Left cardiac atrium (tissue), 4 donors: ENCODE measurements at places on chromosomes 1 and 21. TPM values are rescaled to one million over a fixed set of nuclear protein-coding genes. Genes with fewer than 3 reads are reported as not detected.

Gene TMEM125
- 0.41 TPM for total RNA-seq

DNA sequence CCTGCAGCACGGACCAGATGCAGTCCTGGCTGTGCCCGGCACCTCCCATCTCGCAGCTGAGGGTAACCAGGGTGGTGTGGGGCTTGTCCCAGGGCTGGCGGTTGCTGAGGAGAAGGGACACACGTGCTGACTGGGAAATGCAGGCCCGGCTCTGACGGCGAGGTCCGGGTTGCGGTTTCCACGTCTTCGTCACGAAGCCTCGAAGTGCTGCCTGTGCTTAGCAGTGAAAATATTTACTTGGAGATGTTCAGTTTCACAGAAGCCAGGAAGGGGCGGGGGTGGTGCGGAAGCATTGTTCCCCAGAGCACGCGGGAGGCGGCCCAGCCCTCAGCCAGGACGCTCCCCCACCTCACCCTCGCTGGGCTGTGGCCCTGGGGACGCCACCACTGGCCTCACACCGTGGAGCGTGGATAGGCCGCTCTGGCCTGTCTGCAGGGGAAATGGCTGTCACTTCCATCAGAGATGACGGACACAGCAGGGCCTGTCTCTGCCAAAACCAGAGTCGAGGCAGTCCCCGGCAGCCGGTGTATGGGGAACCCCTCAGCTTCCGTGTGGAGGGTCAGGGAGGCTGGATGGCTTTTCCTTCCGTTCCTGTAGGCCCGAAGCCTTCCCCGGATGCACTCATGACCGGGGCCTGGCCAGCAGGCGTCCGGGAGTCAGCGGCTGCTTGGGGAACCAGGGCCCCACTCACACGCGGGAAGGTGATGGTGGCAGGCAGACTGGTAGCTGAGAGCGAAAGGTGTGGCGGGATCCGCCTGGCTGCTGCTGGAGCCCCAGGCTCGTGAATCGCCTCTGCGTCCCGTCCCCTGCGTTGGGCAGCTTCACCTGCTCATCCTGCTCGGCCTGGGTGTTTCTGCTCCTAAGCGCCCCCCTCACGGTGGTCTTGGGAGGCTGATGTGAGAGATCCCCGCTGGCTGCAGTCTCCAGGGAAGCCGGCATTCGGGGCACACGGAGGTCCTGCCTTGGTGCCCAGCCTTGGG, 14.7 kb upstream of the POFUT2 start:
- DNase-seq: peak; percentile 92

Gene ZNF683
- total RNA-seq: not detected

- DNase-seq: no peak
Measured at GRCh38 chr1:179760521-179760920, 17.4 kb downstream of the FAM163A start.

Gene CSF3R
- total RNA-seq: 8.3 TPM

DNA sequence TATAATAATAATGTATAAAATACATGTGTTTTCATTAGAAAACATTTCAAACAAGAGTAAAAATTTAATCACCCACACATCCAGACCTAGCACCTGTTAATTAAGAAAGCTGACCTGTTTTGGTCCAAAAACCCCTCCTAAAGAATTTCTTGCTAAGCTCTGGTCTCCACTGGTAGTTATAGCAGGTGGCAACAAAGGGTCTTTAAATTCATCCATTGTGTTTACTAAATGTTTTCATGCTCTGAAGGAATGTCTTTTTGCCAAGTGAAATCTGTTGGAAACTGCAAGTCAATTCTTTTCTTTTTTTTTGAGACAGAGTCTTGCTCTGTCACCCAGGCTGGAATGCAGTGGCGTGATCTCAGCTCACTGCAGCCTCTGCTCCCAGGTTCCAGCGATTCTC, 141.1 kb downstream of the ESRRG start:
- DNase-seq: no peak

- no peak for DNase-seq
Measured at GRCh38 chr1:151934048-151934493, 24.8 kb upstream of the THEM4 start.

GRCh38 chr1:19457607-19458006, 27.7 kb downstream of the CAPZB start:
- no peak for DNase-seq

Gene TSSK3
- total RNA-seq: 0.79 TPM

DNA sequence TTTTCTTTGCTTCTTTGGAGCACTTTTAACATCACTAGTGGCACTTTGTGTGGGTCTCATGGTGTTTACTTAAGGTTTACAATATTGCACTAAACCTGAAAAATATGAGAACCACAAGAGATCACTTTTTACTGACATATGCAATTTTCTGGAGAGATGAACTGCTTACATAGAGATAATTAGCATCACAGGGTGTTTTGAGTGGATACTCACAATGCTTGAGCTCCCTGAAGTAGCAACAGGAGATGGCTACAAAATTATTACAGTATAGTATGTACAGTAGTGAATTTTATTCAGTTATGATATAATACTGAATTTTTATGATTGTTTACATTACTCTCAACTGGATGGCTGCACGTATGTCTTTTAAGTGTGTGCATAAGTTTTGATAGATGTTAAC, 22.6 kb downstream of the RPRD2 start:
- DNase-seq: no peak

Gene FLG2
- not detected for total RNA-seq

Gene LTN1
- 19.5 TPM for total RNA-seq

- peak; percentile 64 for DNase-seq
Measured at GRCh38 chr1:182259229-182259872, 132.2 kb downstream of the GLUL start.

DNA sequence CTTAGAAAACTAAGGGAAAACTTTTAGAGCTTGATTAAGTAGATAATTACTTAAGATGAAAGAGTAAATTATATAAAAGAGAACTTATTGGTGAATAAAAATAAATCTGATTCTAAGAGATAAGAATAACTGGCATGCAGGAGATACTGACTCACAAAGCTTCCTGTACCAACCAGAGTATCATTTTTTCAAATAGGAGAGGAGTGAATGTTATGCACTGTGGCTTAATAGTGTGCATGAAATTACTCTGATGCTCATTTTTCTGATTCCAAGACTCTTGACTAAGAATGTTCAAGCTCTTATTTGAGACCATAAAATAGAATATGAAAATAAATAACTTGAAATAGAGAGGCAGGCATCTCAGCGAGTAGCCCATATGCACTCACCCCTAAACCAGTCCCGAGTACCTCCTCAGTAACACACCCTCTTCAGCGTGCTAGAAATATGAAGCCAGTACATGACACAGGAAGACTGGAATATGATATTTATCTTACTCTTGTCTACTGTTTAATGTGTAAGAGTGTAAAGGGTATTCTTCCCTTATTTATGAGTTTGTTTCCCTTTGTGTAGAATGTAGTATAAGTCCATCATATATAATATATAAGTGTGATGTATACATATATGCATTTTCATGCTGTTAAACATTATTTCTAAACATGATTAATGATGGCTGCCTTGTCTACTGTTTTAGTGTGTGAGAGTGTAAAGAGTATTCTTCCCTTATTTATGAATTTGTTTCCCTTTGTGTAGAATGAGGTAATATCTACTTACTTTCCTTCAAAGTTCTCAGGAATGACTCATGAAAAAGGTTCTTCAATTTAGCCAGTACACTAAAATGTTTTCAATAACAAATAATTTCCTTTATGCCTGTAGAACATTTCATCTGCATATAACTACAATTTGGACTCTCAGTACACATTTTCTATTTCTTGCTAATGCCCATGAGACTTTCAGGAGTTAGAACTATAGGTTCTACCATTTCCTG, 99.2 kb upstream of the PALMD start:
- DNase-seq: no peak

- no peak for DNase-seq
Measured at GRCh38 chr21:15301014-15301413, 236.2 kb upstream of the NRIP1 start.

GRCh38 chr1:101290922-101291561, 54.2 kb downstream of the S1PR1 start:
- no peak for DNase-seq

GRCh38 chr1:5933050-5933449, 59.2 kb downstream of the NPHP4 start:
- no peak for DNase-seq

DNA sequence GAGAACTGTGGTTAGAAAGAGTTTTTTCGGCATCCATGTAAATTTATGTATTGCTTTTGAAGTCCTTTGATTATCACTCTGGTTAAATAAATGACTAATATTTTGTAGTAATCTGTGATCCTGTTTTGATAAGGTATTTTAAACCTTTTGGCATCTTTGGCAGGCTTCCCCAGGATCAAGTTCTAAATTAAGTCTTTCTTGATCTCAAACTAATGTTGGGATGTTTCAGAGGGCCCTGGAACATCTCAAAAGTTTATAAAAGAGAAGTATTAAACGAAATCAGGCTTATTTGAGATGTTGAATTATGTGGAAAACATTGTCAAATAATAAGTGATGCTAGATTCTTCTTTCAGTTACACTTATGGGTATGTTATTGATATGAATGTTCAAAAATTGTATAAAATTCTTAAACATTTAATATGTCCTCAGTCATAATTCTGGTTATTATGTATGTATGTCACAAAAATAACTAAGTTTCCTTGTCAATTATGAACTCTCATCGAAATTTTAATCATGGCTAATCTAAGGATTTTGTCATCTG, 36.6 kb downstream of the S100A10 start:
- no peak for DNase-seq

DNA sequence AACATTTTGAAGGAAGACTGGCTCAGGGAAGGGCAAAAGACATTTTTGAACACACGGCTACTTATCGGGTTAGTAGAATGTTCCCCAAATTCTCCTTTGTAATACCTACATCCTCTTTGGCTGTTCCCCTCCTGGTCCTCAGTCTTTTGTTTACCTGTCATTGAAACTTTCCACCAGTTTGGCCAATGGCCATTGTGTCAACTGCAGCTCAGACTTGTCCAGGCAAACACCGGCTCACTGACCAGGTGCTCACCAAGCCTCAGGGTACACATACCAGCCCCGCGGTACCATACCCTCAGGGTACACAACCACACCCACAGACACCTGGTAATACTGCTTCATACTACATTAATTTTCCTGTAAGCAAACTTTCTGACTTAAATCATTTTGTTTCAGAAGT, 84.8 kb upstream of the ZNF648 start:
- no peak for DNase-seq

- peak; percentile 36 for DNase-seq
Measured at GRCh38 chr1:232142403-232143314, 487.3 kb downstream of the SIPA1L2 start.

Gene TRAPPC10
- 24.9 TPM for total RNA-seq

GRCh38 chr1:231016966-231017365, 23.1 kb downstream of the FAM89A start:
- DNase-seq: no peak

GRCh38 chr1:203271962-203272632, 33.2 kb upstream of the BTG2 start:
- no peak for DNase-seq

- no peak for DNase-seq
Measured at GRCh38 chr1:48196237-48196636, 26.3 kb upstream of the SLC5A9 start.

DNA sequence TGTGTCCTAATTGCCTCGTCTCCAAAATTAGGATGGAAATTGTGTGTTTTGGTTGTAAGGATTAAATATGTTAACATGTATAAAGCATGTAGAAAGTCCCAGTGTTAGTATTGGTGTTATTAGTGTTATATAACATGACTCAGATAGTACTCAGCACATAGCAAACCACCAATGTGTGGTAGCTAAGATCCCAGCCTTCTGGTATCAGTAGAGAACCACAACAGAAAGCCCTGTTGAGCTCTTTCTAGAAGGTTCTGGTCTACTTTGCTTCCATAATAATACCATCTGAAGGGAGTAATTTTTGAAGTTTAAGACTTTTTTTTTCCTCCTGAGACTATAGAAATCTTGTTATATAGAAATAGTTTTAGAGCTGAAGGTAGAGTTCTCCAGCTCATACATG, 259.3 kb upstream of the SGIP1 start:
- no peak for DNase-seq

DNA sequence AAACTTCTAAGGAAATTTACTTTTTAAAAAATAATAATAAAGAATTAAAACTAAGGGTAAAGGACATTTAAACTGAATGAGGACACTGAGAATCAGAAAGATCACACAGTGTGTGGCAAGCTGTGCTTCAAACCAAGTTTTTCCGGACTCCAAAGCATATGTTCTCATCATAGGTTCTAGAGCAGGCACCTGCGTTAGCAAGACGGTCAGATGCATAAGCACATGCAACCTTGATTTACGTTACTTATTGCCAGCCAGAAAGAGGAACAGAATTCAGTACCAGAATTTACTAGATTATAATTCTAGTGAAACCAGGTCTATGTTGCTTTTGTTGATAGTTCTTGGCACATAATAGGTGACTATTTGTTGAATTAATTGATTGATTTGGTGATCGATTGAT, 6.2 kb upstream of the LBR start:
- no peak for DNase-seq

DNA sequence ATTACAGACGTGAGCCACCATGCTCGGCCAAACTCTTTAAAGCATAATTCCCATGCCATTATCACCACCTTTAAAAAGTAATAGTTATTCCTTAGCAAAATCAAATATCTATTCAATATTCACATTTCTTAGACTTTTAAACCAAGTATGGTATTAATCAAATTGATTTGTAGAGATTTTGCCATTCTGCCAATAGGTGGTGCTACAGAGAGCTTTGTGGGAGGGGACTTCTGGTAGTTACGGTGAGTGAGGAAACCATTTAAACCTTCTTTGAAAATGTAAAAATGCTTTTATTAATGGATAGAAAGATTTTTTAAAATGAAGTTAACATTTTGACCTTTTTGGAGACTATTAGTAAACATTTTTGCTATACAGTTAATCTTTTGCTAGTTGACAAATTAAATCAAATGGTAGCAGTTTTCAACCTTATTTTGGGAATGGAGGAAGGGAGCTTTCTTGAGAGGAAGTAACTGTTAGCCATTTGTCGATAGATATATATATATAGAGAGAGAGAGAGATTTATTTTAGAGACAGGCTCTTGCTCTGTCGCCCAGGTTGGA, 19.3 kb downstream of the IARS2 start:
- no peak for DNase-seq

- DNase-seq: no peak
Measured at GRCh38 chr1:230274254-230274653, 151.9 kb downstream of the PGBD5 start.

Gene RTCA
- total RNA-seq: 31.8 TPM

DNA sequence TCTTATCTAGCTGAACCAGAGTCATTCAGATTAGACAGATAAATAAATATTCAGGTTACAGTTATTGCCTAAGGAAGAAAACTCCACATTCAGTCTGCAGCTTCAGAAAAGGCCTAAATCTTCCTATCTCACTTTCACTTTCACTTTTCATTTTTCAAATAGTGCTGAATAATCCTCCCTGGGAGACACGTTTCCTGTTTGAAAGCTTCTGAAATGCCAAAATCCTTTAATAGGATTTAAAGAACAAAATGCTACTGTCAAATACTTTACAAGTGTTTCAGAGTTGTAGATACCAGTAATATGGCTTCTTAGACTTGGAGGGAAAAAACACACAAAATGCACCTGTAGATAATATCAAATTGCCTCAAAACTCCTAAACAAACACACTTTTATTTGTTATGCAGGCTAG, 3.9 kb downstream of the PSMB2 start:
- no peak for DNase-seq
